ENCODE measurements at places on chromosomes 4 and X.
A peak's percentile ranks its signal among the peaks of the same experiment; 100 is the strongest.

GRCh38 chr4:158741326-158742021 is 18.3 kb upstream of the PPID start:
- DNase-seq = no peak

- DNase-seq = no peak
Observed at GRCh38 chr4:3302786-3303564, 10.2 kb downstream of the RGS12 start.

GRCh38 chrX:72381439-72382201 is 75.9 kb upstream of the CITED1 start:
- no peak for DNase-seq

DNA sequence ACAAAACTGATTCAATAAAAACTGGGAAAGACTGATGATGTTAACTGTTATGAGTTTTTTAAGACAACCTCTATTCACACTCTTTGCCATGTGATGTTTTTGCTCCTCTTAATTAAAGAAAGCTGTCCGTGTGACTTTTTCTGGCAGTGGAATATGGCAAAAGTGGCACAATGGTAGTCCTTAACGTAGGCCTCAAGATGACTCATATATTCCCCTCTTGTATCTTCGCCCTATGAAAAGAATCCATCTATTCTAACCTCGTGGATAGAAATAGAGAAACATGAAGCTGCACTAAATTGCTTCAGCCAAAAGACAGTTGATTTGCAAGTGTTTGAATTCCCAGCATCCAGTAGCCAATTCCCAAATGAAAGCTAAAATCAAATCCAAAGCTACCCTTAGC is 603.8 kb upstream of the PCDH7 start:
- DNase-seq = no peak

GRCh38 chr4:1310031-1310795 is 20.5 kb downstream of the MAEA start:
- DNase-seq = no peak

DNA sequence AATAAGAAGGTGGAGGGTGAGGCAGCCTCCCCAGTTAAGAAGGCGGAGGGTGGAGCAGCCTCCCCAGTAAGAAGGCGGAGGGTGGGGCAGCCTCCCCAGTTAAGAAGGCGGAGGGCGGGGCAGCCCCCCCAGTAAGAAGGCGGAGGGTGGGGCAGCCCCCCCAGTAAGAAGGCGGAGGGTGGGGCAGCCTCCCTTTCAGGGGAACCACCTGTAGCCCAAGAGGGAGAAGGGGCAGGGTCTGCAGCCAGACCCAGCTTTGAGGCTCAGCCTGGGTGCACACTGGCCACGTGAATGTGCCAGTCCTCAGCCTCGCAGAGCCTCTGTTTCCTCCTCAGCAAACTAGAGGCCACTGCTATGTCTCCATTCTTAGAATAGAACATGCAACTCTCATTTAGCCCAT is 52.6 kb downstream of the HMX1 start:
- DNase-seq = no peak

DNA sequence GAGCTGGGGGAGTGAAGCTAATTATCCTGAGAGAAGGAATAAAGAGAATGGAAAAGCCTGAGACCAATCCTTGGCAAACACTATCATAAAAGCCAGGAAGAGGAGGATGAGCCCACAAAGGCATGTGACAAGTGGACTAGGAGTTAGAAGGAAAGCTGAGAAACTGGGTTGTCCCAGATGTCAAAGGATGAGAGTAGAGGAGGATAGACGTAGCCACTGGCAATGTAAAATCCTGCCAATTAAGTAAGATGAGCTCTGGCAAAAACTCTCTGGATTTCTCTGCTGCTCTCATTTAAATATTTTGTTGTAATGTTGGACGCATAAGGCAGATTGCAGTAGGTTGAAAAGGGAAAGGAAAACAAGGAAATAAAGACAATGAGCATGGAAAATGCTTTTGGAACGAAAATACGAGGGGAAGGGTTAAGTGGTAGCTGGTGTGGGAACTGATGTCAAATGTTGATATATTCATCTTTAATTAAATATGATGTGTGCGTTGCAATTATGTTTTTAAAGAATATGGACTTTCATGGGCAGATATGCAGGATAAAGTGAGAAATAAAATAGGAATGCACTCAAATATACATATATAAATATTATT is 14.2 kb upstream of the VEGFC start:
- DNase-seq = no peak

GRCh38 chrX:132216806-132217202 is 2.4 kb downstream of the RAP2C start:
- DNase-seq = no peak

DNA sequence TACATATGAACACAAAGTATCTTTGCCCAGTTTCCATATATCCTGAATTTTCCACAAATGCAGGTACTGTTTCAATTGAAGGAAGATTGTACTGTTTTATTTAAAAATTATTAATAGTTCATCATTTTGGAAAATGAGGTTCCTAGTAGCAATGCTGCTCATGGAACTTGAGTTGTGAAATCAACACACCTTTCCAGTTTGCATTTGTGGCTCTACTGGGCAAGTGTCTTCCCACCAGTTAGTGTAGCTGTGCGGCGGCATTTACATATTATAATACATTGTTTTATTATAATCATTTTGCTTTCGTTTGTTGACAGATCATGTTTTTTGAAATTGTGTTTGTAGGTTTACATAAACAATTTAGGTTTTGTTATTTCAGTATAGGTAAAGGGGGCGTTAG is 2.0 kb upstream of the DDX3X start:
- no peak for DNase-seq

- no peak for DNase-seq
Observed at GRCh38 chr4:5890063-5890727, 2.7 kb downstream of the CRMP1 start.

DNA sequence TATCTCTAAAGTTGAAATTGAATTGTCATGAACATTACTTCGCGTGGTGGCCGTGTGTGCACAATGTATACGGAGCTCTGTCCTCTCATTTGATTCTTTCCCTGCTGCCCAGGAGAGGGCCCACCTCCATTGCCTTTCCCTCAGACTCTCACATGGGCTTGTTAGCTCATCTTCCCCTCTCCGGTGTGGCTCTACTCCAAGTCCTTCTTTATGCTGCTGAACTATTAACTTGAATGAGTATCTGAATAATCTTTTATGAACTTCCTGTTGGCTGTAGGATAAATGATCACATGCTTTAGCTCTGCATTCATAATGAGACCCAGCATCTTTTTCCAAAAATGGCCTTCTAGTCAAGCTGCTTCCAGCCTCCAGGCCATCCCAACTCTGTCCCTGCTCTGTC is 68.8 kb upstream of the CLNK start:
- no peak for DNase-seq

- DNase-seq = no peak
Observed at GRCh38 chr4:48191758-48192157, 57.7 kb upstream of the TXK start.

DNA sequence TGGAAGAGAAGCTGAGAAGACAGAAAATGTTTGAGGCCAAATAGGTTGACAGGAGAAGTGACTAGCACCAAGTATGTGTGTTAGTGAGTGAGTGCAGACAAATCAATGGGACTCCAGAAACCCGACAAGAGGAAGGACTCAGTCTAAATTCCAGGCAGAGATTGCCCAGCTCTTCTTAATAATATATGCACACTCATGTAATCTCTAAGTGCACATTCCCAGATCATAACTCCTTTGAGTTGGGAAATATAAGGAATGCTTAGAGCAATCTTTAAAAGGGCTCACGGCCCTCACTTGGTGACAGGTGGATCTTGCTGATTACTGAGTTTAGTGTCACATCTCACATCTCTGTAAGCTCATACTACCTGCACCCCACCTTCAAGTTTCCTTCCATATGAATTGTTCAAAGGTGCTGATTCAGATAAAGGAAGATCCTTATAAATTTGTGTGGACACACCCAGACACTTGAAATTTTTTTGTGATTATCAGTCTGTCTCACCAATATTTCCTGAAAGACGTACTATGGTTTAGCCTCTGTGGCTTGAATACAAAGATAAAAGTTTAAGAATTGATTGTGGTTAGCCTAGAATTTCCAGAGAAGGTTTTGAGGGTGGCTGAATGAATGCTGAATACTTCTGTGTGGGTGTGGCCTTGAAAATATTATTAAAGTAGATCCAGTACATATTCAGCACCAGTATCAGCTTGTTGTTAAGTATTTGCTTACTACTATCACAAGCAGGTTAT is 205.1 kb upstream of the UGT8 start:
- DNase-seq = no peak

DNA sequence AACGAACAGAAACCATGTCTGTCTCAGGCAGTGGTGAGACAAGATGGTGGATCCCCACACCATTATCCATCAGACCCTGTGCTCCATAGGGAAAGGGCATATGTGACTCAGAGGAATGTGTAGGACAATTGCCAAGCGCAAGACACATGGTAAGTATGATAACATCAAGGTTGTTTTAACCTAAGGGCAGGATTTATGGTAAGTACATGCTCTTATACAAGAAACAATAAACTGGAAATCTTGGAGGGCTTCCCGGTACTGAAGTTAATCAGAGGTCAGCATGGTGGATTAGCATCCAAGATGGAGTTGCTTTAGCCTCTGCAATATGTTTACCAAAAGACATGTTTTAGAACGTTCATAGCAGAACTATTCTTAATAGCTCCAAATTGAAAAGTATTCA is 355.0 kb downstream of the PPP1R2C start:
- no peak for DNase-seq

GRCh38 chrX:137567682-137568232 is 1.8 kb downstream of the ZIC3 start:
- no peak for DNase-seq

DNA sequence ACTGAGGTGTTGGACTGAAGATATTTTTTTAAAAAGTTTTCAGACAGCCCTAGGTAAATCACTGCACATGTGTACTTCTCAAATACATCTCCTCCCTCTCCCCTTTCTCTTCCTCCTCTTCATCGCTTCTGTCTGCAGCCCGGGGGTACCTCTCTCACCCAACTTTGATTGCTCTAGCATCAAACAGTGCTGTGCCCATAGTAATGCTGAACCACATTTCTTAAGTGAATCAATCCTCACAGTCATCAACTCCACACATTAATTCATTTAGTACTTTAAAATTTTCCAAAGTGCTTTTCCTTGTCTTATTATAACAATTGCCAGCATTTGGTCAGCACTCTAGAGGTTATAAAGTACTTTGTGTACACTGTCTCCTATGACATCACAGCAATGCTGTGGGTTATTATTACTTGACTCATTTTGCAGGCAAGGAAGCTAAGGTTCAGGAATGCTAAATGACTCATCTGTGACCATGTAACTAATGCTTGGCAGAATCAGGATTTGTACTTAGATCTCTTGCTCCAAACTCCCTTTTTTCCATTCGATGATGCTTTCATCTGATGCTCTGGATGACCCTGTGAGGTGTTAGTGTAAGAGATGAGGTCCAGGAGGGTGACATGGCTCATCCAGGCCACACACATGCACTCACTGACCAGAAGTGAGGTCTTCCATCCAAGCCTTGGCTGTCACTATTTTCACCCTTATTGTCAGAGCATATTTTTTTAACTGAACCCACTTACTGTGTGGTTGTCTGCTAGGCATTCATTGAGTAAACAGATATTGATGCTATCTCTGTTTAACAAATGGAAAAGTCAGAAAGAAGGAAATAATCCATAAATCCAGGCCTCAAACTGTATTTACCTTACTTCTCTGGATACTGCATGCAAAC is 58.8 kb downstream of the RHOH start:
- no peak for DNase-seq

- no peak for DNase-seq
Observed at GRCh38 chr4:154588198-154588597, 2.3 kb downstream of the FGA start.

DNA sequence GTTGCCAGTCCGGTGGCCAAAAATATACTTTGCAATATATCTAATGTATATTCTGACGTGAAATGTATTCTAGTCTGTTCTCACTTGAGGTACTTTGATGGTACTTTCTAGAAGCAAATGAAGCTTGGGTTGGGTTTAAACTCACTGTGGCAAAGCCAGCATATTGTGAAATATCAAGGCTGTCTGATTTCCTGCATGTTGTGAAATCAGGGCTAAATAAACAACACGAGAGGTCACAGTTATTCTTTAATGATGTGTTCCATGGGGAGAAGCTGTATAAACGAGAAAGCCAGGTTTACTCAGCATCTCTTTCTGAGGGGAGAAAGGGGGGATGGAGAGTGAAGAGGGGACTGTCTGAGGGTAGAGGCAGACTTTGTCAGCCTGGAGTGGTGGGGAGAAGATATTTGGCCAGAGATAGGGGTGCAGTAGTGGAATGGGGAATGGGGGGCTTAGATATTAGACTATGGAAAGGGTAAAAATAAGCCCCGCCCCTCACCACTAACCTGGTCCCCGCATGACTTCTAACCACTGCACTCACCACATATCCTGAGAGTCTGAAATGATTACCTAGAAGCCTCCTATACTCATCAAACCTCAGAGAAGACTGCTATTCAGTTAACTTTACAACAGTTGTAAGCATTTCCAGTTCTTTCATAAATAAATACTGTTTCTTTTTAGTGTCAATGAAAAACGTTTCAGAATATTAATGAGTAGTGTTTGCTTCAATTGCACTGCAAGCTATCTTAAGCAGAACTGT is 5.9 kb upstream of the SCARB2 start:
- DNase-seq = peak; percentile 50

DNA sequence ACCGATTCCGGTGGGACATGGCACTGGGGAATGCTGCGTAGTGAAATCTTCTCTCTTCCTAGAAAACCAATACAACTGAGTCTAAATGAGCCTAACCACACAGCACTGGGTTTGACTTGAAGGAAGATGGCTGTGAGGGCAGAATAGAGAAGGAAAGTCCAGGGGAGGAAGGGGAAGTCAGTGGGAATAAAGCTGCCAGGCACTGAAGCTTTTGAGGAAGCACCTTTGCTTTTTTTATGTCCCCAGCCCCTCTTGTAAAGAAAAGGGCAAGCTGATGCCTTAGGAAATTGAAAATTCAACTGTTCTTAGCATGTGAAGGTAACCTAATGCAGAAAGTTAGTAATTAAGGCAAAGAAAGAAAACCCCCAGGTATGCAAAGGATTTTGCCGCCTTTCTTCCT is 20.6 kb downstream of the MED28 start:
- peak; percentile 11 for DNase-seq

DNA sequence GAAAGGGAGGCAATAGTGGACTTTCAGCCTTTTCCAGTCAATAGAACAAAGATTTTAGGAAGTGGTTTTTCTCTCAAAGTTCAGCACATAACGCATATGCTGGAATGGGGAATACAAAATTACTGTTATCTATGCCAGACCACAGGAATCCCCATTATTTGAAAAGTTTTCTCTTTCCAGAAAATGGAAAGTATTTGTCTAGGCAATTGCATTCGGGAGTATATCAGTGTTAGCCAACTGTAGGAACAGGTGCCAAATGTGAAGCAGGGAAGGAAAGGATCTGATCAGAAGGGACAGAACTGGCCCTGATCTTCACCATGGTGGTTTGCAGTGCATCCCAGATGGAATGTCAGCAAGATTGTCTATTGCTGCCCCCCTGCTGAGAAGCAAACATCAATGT is 213.6 kb downstream of the CPE start:
- no peak for DNase-seq
